ENCODE measurements at places on chromosomes 11 and 22.

GRCh38 chr22:48044487-48045060 is 1282.1 kb downstream of the TBC1D22A start:
- no peak for DNase-seq

- no peak for DNase-seq
Measured at GRCh38 chr11:36508743-36509142, 1.3 kb downstream of the TRAF6 start.

GRCh38 chr11:125215976-125216375 is 51.4 kb downstream of the PKNOX2 start:
- no peak for DNase-seq

DNA sequence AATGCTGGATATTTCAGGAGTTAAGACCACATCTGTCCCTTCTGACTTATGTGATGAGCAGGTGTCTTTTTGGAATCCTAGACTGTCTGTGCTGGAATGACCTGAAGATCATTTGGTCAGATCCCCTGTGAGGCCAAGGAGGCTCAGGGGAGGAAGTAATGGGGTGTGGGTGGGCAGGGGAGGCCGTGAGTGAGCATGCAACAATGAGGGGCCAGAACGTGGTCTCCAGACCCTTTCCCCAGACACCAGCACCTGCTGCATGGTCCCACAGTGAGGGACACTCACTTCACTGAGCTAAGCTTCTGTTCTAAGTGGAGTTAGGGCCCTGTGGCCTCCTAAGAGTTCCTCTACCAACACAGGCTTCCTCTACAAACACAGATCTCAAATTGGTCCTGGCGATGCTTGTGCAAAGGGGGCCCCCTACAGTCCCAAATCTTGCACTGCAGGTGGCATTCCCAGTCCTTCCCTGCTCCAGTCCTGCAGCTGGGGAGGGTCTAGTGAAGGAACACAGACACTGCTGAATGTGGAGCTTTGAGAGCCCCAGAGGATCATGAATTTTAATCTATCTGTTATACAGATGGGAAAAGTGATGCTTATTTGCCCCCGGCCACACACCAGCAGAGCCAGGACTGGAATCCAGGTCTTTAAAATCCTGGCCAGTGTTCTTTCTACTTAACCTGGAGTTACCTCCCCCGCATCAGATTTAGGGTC is 7.4 kb downstream of the USP2 start:
- no peak for DNase-seq

DNA sequence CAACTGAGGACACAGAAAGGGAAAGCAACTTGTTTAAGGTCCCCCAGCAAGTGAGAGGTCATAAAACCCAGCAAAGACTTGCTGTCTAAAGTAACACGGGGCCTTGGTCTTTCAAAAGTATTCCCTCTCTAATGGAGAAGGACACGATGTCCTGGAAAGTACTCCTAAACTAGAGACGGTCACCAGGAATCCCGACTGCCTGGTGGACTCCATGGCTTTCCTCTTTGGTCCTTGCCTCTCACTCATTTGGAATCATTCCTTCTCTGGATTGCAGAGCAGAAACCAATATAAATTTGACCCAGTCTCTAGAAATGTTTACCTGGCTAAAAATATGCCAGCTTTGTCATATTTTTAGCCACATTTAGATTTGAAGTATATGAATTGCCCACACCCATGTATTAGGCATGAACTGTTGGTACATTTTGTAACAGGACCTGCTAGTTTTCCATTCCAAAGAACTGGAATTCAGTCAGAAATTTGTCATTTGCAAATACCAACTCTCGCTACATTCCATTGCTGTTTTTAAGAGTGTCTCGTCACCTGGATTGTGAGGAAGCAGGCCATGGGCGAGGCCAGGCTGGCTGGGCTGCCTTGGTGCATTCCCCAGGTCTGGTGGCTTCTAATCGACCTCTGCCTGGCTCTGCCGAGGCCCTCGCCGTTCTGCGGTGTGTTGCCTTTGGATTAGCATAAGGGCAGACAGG is 12.9 kb downstream of the NAV2 start:
- no peak for DNase-seq

GRCh38 chr11:94504689-94505293 is 7.5 kb upstream of the C11orf97 start:
- no peak for DNase-seq

- no peak for DNase-seq
Measured at GRCh38 chr11:109937968-109938367, 155.2 kb upstream of the ZC3H12C start.

GRCh38 chr22:39958949-39959639 is 1.1 kb upstream of the TMA7B start:
- no peak for DNase-seq

DNA sequence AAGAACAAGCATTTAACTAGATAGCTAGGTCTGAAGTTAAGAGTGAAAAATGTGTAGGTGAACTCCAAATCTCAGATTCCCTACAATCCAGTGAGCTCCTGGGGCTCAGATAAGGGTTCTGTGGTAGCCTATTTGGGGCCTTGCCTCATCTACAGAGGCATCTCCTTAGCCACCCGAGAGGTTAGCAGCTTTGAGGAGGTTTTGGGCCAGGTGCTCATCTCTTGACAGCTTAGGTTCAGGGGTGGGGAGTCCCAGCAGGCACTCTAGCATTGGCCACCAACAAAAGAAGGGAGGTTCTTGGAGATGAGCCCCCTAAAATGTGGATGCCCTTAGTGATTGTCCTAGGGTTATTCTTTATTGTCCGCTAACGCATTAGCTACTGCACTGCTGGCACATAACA is 184.4 kb upstream of the B3GAT1 start:
- DNase-seq, result no peak

GRCh38 chr11:70951139-70951804 is 301.1 kb downstream of the SHANK2 start:
- no peak for DNase-seq

GRCh38 chr22:28791124-28791523 is 9.2 kb downstream of the XBP1 start:
- DNase-seq, result no peak

- DNase-seq, result no peak
Measured at GRCh38 chr11:6629892-6630631, 10.8 kb upstream of the TPP1 start.

DNA sequence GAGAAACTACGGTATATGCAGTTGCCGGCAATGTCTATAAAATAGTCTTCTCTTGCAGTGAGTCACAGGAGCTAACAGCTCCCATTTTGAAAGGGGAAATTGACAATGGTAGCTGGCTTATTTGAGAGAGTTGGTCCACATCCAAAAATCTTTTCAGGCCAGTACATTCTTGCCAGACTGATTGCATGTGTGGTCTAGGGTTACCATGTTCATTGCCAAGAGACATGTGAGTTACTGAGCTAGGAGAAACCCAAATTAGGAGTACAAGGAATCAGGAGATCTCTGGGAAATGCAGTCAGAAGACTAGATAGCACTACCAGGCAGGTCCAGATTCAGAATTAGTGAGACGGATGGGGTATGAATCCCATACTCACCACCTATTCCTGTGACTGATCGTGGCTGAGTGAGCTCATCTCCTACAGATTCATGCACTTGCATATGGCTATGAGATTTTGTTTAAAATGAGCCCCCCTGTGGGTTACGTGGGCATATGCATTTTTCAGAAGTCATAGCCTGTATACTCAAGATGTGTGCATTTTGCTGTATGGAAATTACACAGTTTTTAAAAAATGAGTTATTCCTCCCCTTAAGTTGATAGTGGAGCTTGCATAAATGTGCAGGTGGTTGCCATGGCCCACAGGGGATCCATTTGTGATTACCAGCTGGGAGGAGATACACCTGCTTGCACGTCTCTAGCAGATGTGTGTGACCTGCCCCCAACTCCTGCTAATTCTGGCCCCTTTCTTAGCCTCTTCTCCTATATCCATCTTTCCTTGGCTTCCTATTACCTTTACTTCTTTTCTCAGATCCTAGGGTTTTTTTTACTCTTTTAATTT is 102.7 kb downstream of the COMMD9 start:
- DNase-seq, result no peak

DNA sequence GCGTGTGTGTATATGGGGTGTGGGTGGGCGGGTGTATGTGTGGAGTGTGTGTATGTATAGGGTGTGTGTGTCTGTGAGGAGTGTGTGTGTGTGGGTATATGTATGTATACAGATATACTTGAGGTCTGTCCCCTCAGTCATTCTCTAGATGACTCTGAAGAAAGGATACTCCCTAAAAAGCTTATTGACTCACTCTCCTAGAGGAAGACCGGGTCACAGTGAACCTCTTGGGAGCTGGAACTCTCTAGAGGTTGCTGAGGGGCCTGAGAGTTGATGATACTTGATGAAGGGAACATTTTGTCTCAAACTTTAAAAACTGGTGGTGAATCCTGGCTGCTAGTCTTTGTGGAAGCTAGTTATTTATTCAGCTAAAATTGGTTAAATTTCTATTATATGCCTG is 15.1 kb downstream of the STX3 start:
- no peak for DNase-seq
